Activated naive CD4-positive, alpha-beta T cell treated with anti-CD3 and anti-CD28 coated beads, Interleukin-2, amount 10 ng/mL, durations not matched to agents 5 hours and 36 hours (primary cell): ENCODE measurements at places on chromosomes 7 and 10. TPM values are rescaled to one million over a fixed set of nuclear protein-coding genes. Genes with fewer than 3 reads are reported as not detected.

TSPAN13 gene
- 0.36 TPM for total RNA-seq

PNLIPRP3 gene
- total RNA-seq: not detected

OR2A5 gene
- not detected for total RNA-seq

ARHGEF5 gene
- total RNA-seq: 10.5 TPM

GLUD1 gene
- 96.8 TPM for total RNA-seq

LBX1 gene
- not detected for total RNA-seq

MYL10 gene
- not detected for total RNA-seq

ZNF727 gene
- total RNA-seq: not detected

PILRA gene
- total RNA-seq: 2.6 TPM

SVOPL gene
- 2.1 TPM for total RNA-seq

ZCCHC24 gene
- 0.94 TPM for total RNA-seq

PGAM1 gene
- total RNA-seq: 312 TPM

FBXL13 gene
- total RNA-seq: 0.65 TPM

SPAG6 gene
- not detected for total RNA-seq

BLNK gene
- total RNA-seq: not detected

GIMAP8 gene
- total RNA-seq: 41.1 TPM

TMEM168 gene
- total RNA-seq: 15.7 TPM

CDC14C gene
- total RNA-seq: not detected

PCBD1 gene
- total RNA-seq: 21.3 TPM

TRDMT1 gene
- 13.6 TPM for total RNA-seq

POMZP3 gene
- total RNA-seq: 17.8 TPM

SFRP4 gene
- not detected for total RNA-seq

TMEM196 gene
- total RNA-seq: not detected

LIPM gene
- total RNA-seq: not detected
